ENCODE measurements at places on chromosomes 13 and 19.

DNA sequence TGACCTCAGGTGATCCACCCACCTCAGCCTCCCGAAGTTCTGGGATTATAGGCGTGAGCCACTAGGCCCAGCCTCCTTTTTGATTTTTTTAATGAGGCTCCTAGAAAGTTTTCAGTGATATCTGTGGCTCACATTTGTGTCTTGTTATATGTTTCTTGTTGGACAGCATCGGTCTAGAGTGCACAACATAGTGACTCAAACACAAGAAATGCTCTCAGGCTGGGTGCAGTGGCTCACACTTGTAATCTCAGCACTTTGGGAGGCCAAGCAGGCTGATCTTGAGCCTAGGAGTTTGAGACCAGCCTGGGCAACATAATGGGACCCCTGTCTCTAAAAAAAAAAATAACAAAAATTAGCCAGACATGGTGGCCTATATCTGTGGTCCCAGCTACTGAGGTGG is 8.2 kb downstream of the PHF11 start:
- DNase-seq: no peak

- DNase-seq: no peak
Observed at GRCh38 chr13:30466841-30467252, 1.1 kb upstream of the HMGB1 start.

- no peak for DNase-seq
Observed at GRCh38 chr19:8393192-8393870, 3.2 kb downstream of the RAB11B start.

GRCh38 chr13:106756446-106756845 is 188.5 kb upstream of the ARGLU1 start:
- DNase-seq: no peak

DNA sequence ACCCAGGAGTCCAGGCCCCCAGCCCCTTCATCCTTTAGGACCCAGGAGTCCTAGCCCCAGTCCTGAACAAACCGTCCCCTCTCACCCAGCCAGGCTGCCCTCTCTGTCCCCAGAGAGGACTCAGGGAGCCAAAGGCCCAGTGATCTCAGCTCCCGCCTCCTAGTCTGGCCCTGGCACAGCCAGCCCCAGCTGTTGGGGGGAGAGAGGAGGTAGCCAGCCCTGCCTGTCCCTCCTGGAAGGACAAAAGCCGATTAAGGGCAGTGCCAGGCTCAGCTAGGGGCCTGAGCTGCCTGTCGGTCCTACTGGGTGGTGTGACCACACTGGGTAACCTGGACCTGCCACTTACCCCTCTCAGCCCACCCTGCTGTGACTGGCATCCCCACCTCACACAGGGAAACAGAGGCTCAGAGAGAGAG is 14.5 kb downstream of the LIPE start:
- no peak for DNase-seq

GRCh38 chr19:39951686-39952085 is 17.3 kb upstream of the FCGBP start:
- DNase-seq: no peak

DNA sequence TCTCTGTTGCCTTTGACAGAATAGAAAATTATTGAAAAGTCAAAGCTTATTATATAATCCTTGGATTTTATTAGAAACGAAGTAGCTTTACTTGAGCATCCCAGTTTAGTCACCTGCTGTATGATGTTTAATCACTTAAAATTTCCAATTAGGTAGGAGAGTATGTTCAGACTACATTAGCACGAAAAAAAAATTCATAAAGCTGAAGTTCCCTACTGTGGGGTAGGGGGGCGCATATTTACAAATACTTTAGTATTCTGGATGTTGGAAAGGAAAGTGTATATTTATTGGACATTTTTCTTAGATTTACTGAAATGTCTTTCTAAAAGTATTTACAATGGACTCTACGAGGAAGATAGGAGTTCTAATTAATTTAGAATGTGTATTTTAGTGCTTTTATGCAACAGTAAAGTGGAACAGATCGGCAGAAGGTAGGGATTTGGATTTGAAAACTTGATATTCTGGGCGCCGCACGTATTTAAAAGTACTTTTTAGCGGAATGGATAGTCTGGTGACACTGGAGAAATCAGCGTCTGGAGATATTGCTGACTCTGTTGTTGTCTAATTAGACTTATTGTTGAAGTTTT is 1.9 kb downstream of the CDK8 start:
- DNase-seq: no peak

DNA sequence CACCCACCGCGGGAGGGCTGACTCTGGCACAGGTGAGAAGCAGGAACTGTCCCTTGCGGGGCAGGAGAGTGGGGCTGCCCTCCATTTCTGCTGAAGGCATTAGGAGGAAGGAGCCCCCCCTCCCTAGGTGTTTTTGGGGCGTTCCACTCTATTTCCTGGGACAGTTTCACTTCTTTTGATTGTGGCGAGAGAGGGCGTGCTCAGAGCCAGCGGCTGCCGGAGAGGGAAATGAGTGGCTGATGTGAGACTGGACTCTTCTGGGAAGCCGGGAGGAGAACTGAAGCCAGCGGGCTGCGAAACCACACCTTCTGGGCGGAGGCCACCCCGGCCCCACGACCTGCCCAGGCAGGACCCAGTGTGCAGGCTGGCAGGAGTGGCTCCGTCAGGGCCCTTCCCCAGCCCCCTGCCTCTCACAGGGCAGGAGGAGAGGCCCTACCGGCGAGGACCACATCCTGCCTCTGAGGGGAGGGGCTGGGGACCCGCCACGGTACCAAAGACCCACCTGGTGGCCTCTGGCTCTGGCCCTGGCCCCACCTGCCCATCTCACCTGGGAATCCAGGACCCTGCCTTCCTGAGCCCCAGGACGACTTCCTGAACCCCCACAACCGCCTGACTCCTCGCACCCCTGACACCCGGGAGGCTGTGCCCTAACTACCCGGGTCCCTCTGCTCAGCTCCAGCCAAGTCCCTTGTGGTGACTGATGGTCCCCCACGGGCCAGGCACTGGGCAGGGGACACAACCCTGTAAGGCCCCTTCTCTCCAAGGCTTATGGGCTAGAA is 25.9 kb downstream of the MPND start:
- peak; percentile 44 for DNase-seq

DNA sequence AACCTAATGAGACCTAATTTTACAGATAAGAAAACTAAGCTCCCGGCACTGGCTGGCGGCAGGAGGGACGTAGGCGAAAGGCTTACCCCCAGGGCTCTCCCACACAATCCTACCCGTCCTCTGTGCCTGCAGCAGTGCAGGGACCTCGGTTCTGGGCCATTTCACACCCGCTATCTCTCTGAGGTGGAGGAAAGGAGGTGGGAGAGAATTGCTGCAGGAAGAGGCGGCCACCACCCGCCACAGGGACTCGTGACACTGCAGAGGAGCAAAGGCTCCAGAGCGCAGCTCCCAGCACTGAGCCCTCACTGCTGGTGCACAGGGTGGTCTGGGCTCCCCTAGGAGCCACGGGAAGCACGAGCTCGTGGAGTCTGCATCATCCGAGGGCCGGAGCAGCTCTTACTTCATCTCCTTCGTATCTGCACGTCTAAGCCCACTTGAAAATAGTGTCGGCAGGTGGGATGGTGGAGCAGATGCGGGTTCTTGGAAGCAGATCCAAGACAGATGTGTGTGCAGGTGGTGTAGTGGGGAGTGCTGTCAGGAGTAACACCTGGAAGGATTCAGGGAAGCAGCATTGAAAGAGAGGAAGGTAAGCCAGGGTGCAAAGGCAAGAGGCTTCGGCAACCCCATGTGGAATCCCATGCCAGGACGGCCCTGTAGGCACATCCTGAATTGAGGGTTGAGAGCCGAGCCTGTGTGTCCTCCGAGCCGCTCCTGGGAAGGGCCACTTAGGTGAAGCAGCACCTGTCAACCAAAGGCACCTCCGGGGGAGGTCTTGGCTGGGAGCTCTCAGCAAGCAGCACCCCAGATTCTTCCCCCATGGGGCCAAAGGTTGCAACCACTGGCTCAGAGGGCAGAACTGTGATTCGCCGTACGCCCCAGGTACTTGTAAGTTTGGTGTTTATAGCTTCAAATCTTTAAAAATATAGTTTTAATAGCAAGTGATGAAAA is 115.8 kb upstream of the SPACA7 start:
- DNase-seq: no peak

DNA sequence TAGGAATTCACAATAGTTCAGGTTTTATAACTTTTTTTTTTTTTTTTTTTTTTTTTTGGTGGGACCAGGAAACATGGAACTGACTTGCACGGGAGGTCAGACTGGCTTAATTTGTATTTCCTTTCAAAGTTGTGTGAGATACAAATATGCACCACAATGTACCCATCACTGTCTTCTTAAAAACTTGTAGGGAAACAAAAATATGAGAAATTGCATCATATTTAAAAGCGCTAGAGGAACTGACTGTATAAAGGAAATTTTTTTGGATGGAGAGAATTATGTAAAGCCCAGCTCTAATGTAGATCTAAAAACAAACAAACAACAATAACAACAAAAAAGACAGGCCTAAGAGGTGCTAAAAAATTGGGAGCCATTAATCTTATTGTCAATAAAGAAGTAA is 246.5 kb downstream of the DCT start:
- DNase-seq: no peak

GRCh38 chr19:308471-309205 is 17.4 kb upstream of the PLPP2 start:
- no peak for DNase-seq

DNA sequence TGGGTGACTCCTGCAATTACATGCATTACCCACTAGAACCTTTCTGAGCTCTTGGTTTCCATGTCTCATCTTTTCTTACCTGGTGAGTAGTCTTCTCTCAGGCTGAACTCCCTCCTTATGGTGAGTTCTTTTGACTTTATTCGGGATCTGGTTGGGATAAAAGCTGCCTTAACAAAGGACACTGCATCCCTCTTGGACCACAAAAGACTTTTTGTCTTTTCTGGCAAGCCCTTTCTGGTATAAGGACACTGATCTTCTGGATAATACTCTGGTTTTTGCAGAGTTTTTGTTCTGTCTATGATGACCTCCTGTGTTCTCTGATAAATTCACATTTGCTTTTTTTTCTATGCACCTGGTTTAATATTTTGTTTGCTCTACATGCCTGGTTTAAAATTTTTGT is 66.7 kb downstream of the SLITRK1 start:
- no peak for DNase-seq

- no peak for DNase-seq
Observed at GRCh38 chr19:45578861-45579260, 5.7 kb downstream of the OPA3 start.
